ENCODE measurements at places on chromosomes 4 and X.

GRCh38 chr4:8220661-8221450 is 21.8 kb downstream of the SH3TC1 start:
- no peaks in the 10 kb centered on the region for H3K4me1 ChIP-seq
- H3K36me3 ChIP-seq = no peaks in the 10 kb centered on the region
- no peak overlapping the region for H3K27ac ChIP-seq
- no peak for DNase-seq
- H3K27me3 ChIP-seq = no peaks in the 10 kb centered on the region

DNA sequence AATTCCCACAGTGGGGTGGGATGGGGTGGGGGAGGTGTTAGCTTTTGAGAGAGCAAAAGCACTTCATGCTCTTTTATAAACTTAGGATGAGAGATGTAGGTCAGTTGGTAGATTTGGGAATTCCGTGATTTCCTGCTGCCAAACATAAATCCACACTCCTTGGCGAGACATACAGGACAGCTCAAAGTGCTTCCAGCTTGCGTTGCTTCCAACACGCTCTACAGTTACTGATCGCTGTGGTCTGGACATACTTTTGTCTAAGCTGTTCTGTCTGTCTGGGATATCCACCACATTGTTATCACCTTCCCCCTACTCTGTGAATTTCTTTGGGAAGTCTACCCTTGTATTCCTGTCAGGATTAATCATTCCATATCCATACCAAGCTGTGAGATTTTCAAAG is 117.5 kb downstream of the RAPGEF2 start:
- H3K27me3 ChIP-seq = no peaks in the 10 kb centered on the region
- no peak overlapping the region for H3K4me3 ChIP-seq
- DNase-seq = no peak

DNA sequence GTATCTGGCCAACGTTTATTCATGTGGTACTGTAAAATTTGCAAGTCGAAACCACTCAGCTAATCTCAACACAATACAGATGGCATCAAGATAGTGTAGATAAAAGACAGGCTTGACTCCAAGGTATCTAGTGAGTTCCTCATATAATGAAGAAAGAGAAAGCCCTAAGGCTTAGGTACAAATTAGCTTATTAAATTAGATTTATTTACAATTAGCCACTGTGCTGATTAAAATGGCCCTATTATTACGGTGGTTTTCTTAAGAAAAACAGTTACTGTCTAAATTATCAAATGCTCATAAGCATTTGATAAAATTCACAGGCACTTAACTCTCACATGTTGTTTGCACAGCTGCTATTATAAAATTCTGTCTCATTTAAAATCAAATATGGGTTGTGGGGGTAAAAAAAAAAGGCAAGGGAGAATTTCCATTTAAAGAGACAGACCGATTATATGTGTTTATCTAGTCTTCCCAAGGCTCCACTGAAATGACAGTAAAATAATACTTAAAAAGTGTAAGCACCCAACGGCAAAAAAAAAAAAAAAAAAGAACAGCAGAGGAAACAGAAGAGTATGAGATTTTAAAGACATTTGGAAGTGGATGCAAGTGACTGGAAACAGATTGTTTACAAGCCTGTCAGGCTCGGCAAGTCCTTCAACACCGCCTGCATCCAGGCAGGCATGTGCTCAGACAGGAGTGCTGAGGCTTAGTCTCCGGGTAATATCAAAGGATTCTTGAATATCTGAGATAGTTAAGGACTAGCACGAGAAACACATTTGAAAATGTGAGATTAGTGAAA is 55.1 kb downstream of the FAM13A start:
- H3K27me3 ChIP-seq = no peaks in the 10 kb centered on the region
- no peaks in the 10 kb centered on the region for H3K36me3 ChIP-seq
- H3K4me3 ChIP-seq = no peak overlapping the region
- no peaks in the 10 kb centered on the region for H3K4me1 ChIP-seq
- H3K27ac ChIP-seq = no peak overlapping the region

GRCh38 chr4:138205531-138206233 is 36.5 kb downstream of the SLC7A11 start:
- no peaks in the 10 kb centered on the region for H3K27me3 ChIP-seq
- H3K27ac ChIP-seq = peak overlapping the region; percentile 24
- H3K4me1 ChIP-seq = peaks cover 22% of the 10 kb centered on the region
- no peak overlapping the region for H3K4me3 ChIP-seq
- H3K36me3 ChIP-seq = peaks cover 8% of the 10 kb centered on the region
- DNase-seq = no peak

DNA sequence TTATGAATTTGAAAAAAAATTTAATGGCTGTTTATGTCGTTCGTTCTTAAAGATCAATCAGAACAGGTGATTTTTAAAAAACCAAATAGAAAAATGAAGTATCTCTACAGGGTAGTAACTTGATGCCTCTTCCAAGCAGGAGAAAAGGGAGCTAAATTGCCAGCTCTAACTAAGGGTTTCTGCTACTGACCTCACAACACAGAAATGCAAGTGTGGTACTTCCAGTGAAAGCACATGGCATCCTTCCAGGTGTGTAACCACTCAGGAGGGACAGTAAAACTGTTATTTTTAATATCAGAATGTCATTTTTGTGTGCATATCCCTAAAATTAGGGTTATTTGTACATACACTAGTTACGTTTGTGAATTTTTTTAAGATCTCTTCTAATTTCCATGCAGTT is 116.8 kb upstream of the ZCCHC13 start:
- H3K27me3 ChIP-seq = no peaks in the 10 kb centered on the region
- no peaks in the 10 kb centered on the region for H3K4me1 ChIP-seq
- H3K4me3 ChIP-seq = no peak overlapping the region
- no peaks in the 10 kb centered on the region for H3K36me3 ChIP-seq
- H3K27ac ChIP-seq = no peak overlapping the region

DNA sequence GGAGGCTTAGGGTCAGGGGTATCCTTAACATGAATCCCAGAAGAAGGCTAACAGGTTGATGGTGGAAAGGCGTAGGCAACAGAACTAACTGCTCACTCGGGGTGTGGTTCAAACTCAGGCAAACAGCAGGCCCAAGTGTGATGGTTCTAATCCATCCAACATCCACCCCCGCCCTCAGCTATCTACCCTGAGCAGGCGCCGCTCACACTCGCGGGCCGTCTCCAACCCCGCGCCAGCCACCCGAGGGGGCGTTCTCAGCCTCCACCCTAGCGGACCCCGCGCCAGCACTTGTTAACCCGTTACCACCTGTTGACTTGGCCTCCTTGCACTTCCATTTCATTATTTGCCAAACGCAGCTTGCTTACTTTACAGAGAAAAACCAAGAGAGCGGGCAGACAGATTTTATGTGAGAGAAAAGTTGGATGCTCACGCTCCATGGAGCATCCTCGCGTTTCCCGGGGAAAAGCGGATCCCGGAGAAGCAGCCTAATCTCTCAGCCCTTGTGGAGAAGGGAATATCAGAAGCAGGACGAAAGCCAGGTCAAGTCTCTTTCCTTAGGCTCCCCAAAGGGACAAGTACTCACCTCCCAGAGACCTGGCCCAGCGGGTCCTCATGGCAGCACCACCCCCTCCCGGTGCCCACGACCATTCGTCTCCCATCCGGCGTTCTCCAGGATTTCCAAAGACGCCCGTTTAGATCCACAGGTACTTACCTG is 773 bp downstream of the SNCA start:
- 0 out of 2 replicates have a peak, but pooled peaks cover 3% of the 10 kb centered on the region for H3K27me3 ChIP-seq
- DNase-seq = no peak
- H3K4me3 ChIP-seq = no peak overlapping the region
- no peak overlapping the region for H3K27ac ChIP-seq
- no peaks in the 10 kb centered on the region for H3K4me1 ChIP-seq
- H3K36me3 ChIP-seq = no peaks in the 10 kb centered on the region

- no peak overlapping the region for H3K4me3 ChIP-seq
- H3K27me3 ChIP-seq = no peaks in the 10 kb centered on the region
- no peaks in the 10 kb centered on the region for H3K4me1 ChIP-seq
- no peaks in the 10 kb centered on the region for H3K36me3 ChIP-seq
These were observed 2.3 kb upstream of the CYTL1 start for GRCh38 chr4:5021546-5021945.

DNA sequence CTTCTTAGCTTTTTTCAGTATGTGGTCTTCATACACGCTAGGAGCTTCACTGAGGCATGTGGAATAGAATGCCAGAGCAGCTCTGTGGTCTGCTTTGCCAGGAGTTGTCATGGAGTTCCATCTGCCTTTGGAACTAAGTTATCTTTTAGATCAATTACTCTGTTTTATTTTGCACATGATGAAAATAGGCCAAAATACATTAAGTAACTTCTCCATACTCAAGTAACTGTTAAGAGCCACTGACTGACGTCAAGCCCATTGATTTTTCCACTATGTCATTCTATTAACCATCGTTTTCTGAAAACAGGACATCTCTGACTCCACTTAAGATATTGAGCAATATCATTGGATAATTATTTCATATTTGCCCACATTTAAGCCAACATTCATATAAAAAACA is 415.1 kb upstream of the MAD2L1 start:
- no peaks in the 10 kb centered on the region for H3K36me3 ChIP-seq
- H3K27ac ChIP-seq = no peak overlapping the region
- no peak for DNase-seq
- H3K4me3 ChIP-seq = no peak overlapping the region
